ENCODE measurements at places on chromosomes 12 and 14.

GRCh38 chr12:5996459-5996858 lies 51.4 kb upstream of the ANO2 start:
- DNase-seq = no peak

DNA sequence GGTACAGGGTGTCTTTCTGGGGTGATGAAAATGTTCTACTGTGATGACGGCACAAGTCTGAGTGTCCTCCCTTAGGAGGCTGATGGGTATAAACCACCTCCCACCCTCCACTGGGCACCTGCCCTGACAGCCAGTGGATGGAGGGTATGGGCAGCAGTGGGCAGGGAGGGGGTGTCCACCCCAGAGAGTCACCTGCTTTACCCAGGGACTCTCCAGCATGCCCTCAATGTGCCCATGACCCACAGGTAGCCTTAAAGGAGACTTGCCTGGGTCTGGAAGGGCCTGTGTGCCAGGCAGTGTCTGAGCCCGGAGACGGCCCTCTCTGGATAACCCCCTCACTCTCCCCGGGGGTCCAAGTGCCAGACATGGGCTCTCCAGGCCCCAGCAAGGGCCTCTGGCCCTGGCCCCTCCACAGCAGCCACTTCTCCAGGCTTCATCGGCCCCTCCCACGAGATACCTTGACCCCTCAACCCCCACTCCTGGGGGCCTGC lies 38.8 kb downstream of the CCNK start:
- no peak for DNase-seq

DNA sequence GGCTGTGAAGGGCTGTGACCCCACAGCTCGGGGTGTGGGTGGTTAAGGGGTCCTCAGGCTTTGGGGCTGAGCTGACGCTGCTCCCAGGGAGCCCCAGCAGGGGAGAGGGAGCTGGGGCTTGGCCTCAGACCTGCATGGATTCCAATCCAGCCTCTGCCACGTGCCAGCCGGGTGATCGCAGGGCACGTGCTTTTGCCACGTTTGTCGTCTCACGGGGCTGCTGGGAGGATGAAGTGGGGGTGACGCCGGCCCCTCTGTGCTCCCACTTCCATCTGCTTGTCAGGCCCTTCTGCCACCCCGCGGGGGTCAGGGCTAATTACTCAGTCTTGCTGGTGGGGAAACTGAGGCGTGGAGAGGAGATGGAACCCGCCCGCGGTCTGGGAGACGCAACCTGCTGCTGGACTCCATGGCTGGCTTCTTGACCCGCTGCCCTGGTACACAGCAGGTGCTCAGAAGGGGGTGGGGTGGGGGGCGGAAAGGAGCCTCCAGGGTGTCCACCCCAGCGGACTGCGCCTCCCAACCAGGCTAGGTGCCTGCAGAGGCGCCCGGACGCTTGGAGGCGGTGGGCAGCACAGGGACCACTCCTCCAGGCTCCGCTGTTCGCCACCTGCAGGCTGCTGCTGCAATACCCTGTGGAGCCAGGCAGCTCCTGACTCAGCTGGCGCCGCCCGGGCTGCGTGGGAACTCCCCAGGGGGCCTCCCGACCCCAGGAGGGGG lies 36.4 kb upstream of the PRIMA1 start:
- no peak for DNase-seq

GRCh38 chr14:31568671-31569070 lies 7.5 kb downstream of the NUBPL start:
- no peak for DNase-seq

All from stimulated activated naive CD8-positive, alpha-beta T cell treated with anti-CD3 and anti-CD28 coated beads, Interleukin-15, amount 100 ng/mL, for 72 hours (primary cell).